ENCODE measurements at places on chromosomes 11 and 22.
A peak's percentile ranks its signal among the peaks of the same experiment; 100 is the strongest.

GRCh38 chr11:34651551-34651950 lies 30.7 kb downstream of the EHF start:
- no peak for DNase-seq

DNA sequence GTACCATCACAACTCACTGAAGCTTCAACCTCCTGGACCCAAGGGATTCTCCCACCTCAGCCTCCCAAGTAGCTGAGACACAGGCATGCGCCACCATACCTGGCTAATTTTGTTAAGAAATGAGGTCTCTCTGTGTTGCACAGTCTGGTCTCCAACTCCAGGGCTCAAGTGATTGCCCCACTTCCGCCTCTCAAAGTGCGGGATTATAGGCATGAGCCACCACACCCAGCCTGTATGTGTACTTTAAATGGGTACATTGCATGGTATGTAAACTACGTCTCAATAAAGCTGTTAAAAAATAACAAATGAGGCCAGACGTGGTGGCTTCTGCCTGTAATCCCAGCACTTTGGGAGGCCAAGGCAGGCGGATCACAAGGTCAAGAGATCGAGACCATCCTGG lies 36.2 kb upstream of the DDX6 start:
- DNase-seq = no peak

- DNase-seq = no peak
These were observed 54.8 kb downstream of the CHST1 start for GRCh38 chr11:45610627-45611026.

DNA sequence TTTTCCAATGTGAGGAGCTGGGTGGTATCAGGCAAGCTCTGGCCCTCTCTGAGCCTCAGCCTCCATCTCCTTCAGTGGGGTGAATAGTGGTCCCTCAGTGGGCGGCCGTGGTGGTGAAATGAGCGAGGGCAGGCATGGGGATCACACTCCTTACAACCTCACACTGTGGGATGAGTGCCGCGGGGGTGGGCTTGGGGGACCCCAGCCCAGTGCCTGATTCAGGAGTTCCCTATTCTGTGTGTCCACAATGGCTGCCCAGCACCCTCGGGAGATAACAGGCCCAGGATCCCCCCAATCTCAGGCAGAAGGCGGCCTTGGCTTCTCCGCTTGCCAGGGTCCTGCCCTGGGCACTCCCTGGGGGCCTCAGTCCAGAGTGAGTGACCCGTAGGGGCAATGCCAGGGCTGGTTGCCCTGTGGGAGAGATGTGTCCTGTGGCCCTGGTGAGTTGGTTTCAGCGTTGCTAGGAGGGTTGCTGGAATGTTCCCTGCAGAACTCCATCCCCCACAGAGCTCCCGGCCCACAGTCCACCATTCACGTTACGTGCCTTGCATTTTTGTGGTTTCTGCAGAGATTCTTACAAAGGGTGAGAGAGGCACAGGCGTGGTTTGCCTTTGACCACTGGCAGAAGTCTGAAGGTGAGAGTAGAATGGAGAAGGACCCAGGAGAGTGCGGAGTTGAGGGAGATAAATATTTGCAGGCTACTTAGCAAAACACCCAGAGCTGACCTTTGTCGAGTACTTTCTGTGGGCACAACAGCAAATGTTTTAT lies 2.9 kb downstream of the ALDH3B1 start:
- no peak for DNase-seq

- DNase-seq = no peak
These were observed 11.4 kb upstream of the MUC5AC start for GRCh38 chr11:1146365-1146764.

DNA sequence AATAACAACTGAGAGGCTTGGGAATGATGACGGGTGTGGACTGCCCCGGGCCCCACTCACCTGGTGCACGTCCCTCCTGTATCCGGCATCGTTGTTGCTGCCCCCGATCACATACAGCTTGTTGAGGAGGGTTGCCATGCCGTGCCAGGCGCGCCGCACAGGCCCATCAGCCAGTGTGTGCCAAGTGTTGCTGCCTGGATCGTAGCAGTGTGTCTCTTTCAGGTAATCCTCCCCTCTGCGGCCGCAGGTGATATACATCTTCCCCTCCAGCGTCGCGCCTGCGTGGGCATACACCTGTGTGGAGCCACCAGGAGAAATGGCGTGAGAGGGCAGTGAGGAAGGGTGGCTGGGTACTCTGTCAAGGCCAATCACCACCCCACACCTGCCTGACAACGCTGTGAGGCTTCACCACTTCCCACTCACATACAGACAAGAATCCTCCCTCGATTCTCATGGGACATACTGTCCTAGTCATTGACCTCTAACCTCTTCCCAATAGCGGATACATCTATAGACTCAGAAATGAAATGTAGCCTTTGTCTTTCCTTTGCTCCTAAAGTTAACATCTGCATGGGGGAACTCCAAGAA lies 8.9 kb upstream of the SCARF2 start:
- no peak for DNase-seq

- DNase-seq = peak; percentile 62
These were observed at the start of gene FAM89B for GRCh38 chr11:65572356-65573051. FAM89B (plus strand) TSS chr11:65572538; CDS start chr11:65572670, 132 bp downstream.

DNA sequence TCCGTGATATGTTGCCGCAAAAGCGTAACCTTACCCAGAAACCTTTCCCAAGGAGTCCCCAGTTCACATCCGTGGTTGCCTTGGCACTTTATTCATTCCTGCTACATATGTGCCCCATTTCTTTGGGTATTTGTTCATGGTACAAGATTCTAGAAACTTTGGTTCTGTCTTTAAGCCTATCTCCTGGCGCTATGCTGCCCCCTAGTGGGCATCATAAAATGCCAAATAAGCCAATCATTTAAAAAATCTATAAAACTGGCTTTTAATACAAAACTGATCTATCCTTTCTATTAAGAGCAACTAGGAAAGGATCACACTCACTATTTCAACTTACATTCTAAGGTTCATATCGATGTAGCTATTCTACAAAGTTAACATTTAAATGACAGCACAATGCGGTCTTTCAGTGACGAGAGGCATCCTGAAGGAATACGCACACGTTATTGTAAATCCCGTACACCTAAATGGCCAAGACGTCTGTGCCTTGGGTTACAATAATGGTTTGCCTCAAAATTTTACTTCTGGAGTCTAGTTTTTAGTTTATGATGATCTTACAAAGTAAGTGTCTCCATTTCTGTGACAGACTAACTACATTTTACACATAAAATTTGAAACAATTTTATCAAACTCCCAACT lies 16.2 kb downstream of the PIWIL3 start:
- no peak for DNase-seq

DNA sequence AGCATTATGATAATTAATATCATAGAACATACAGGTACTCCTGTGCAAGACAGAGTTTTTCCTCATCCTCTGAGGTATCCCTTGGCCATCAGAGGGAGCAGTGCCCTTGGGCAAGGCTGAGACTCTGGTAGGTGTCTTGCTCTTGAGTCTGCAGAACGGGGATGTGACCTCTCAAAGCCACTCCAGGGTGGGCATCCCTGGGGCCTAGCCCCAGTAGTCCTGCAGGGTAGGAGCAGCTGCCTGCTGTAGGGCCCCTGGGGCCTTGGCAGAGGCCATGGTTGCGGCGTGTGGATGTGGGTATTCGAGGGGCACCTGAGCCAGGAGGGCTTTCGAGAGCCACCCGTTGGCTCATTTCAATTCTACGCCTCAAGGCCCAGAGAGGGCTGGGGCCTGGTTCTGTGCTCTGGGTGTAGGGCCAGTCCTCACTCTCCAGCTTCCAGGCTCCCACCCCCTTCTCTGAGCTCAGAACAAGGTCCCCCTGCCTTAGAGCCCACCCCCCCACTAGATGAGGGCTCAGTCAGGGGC lies 7.7 kb upstream of the OMP start:
- no peak for DNase-seq

- DNase-seq = no peak
These were observed 23.6 kb downstream of the PDGFB start for GRCh38 chr22:39220890-39221850.

- no peak for DNase-seq
These were observed 28.0 kb downstream of the KCNJ1 start for GRCh38 chr11:128839081-128839480.

GRCh38 chr11:88318017-88318416 lies 19.5 kb downstream of the CTSC start:
- no peak for DNase-seq

- DNase-seq = no peak
These were observed 30.6 kb downstream of the PRDM11 start for GRCh38 chr11:45176996-45177395.

DNA sequence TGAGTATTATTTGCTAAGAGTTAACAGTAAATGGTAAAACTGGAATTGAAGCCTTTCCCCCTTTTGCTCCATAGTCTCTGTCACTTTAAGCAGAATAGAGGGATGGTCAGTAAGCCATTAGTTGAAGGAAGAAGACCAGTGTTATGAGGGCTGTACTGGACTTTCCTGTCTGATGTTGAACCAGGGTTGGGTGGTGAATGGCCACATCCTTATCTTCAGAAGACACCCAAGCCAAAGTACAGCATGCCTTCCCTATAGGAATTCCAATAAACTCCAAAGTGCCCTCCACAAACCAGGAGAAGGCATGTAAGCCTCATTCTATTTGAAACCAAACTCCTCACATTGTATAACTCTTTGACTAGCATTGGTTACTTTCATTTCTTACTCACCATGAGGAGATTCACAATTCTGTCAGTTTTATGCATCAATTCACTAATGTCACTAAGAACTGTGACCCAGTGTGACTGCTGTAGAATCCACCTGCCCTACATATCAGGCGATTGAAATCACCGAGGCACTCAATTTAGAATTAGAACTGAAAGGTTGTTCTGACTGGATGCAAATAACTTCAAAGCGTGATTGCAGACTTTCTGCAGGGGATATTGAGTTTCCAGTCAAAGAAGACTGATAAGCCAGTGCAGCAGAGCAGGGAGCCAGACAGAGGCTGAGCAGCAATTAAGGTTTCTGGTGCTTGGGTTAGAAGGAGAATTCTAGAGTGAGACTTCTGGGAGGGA lies 107.1 kb upstream of the DDI1 start:
- DNase-seq = no peak

GRCh38 chr22:30445438-30446145 lies 20.0 kb downstream of the MTFP1 start:
- DNase-seq = no peak

DNA sequence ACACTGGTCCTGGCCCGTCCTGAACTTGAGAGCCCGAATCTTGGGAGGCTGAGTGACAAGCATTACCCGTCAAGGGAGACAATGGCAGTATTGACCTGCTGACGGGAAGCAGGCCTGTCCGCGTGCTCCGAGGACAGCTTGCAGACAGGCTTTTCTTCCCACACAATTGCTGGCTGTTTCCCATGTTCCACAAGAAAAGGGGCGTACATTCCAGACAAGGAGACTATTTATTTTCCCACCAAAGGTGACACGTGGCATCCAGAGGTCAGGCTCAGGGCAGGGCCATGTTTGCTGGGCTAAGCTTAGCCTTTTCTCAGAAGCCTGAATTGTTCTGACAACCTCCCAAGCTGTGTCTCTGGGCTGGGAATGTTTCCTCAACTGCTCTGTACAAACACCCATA lies 86.9 kb upstream of the SPON1 start:
- no peak for DNase-seq

- DNase-seq = no peak
These were observed 423.7 kb downstream of the SHANK2 start for GRCh38 chr11:70828593-70829082.

- no peak for DNase-seq
These were observed 18.2 kb downstream of the CALCB start for GRCh38 chr11:15091625-15092024.

- DNase-seq = no peak
These were observed 9.5 kb downstream of the SNAP29 start for GRCh38 chr22:20868025-20868962.

DNA sequence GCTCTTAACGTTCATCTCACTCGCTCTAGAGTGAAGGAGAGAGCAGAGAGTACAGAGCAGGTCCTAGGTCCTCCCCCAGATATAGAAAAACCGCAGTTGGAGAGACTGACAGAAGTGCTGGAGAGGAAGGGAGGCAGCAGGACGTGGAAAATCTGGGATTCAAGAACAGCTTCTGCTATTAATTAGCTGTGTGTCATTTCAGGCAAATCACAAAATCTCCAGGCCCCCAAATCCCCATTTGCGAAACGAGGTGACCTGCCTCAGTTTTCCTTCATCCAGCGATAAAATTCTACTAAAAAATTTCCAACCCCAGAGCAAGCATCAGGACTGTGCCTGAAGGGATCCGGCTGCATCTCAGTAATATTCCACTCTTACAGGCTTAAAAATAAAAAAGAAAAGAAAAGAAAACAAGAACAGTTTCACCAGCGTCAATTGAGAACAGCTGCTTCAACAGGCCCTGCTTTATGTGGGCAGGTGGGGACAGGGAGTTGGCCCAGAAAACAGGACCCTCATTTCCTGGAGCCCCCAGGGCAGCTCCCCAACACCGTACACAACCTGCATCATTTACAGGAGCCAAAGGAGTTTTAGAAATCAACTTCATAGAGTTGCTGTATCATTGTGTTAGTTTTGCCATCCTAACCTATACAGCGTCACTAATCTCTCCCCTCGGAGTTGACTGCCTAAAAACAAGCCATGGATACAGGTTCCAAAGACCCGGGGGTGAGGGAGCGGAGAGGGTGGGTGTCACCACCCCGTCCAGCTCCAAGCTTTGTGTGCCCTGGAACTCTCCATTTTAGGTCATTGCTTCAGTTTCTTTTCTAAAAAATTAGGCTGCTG lies 2.3 kb upstream of the MALAT1 start:
- no peak for DNase-seq

- no peak for DNase-seq
These were observed 1.3 kb upstream of the INSC start for GRCh38 chr11:15113381-15113780.

DNA sequence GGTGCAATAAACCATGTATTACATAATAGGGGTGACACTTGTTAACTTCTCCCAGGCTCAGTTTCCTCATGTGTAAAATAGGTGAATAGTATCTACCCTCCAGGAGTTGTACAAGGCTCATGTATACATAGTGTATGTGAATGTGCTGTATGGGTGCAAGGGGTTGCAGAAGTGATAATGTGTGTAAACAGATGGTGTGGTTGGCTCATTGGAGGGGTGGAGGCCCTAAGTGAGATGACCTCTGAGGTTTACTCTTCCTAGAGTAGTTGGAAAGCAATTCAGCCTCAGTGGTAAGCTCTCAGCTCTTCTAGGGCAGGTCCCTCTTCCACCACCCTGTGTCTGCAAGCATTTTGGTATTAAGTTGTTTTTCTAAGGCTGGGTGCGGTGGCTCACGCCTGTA lies 102.4 kb downstream of the PTPRJ start:
- no peak for DNase-seq

- DNase-seq = no peak
These were observed 60.0 kb upstream of the SPON1 start for GRCh38 chr11:13902523-13902922.

GRCh38 chr11:85299258-85299942 lies 327.7 kb downstream of the DLG2 start:
- DNase-seq = no peak

GRCh38 chr11:133053124-133053776 lies 479.1 kb downstream of the OPCML start:
- no peak for DNase-seq

DNA sequence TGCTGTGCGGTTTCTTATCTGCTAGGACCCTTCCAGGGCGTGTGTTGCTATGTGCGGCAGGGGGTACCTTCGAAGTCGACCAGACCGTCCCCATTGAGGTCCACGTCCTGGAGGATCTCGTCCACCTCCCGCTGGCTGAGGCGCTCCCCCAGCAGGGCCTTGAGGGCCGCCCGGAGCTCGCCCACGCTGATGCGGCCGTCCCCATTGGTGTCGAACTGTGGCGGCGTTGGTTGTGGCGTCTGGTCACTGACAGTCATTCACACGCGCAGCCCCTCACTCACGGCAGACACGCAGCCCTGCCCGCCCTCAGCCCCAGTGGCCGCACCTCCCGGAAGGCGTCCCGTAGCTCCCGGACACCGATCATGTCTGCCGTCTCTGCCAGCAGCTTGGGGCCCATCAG lies 3.5 kb downstream of the CABP2 start:
- no peak for DNase-seq

Measured in esophagus squamous epithelium (tissue), 5 donors.